ENCODE measurements at places on chromosomes 4 and X.

- DNase-seq = no peak
These were observed 197.9 kb downstream of the PRDM5 start for GRCh38 chr4:120724656-120725055.

DNA sequence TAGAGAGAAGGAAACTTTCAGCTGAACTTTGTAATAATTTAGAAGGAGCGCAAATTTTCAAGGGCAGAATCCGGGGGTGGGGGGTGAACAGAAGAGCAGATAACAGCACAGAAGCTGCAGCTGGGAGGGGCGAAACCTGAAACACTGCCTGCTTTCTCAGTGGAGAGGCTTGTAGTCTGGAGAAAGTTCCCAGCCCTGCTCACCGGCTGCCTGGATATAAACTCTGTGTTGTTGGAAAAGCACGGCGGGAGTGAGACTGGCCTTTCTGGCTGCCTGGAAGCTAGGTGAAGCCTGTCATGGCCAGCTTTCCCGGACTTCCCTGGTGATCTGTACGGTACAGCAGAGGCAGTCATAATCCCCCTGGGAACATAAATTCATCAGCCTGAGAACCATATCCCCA is 1352.1 kb upstream of the DIAPH2 start:
- DNase-seq = no peak

DNA sequence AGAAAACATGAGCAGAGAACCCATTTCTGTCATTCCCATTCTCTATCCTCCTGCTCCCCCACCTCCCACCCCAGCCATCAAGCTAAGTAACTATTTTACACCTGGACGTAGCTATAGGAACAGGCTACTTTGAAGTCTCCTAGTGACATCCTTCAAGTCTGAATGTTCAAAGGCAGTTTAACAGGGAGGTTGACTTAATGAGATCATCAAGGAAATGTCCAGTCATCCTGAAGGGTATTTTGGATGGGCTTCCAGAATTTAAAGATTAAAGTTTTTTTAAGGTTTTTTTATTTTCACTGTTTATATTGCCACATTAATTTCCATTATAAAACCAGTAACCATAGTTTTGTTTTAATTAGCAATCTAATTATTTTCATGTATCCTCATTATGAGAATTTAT is 41.1 kb downstream of the HPF1 start:
- no peak for DNase-seq

DNA sequence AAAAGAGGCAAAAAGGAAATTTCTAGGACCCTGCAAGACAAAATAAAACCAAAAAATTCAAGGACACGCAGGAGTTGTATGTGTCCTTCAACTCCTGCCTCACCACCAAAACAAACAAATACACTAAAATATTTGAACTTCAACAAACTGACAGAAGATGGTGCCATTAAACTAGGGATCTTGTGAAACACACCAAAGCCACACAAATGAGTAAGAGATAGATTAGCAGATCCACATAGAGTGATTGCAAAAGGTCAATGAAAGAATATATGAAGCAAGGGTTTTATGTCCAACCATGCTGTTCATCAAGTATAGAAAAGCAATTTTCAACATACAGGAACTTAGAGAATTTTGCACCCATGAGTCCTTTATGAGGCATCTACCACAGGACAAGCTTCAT is 40.1 kb upstream of the SCML1 start:
- peak; percentile 19 for DNase-seq

DNA sequence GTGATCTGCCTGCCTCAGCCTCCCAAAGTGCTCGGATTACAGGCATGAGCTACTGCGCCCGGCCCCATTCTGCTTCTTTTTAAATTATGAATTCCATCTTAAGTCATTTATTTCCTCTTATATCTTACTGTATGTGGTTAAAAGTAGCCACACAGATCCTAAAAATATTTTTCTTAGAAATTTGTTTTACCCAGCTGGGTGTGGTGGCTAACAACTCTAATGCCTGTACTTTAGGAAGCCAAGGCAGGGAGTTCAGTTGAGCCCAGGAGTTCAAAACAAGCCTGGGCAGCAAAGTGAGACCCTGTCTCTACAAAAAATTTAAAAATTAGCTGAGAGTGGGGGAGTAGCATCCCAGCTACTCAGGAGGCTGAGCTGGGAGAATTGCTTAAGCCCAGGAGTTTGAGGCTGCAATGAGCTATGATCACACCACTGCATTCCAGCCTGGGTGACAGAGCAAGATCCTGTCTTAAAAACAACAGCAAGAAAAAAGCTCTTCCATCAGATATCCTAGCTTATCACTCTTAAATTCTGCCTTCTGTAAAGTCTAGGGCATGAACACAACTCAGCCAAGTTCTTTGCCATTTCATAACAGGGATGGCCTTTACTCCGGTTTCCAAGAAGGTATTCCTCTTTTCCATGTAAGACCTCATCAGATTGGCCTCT is 15.1 kb upstream of the AFF1 start:
- peak; percentile 31 for DNase-seq

- no peak for DNase-seq
These were observed 30.9 kb downstream of the RWDD4 start for GRCh38 chr4:183627979-183628588.

DNA sequence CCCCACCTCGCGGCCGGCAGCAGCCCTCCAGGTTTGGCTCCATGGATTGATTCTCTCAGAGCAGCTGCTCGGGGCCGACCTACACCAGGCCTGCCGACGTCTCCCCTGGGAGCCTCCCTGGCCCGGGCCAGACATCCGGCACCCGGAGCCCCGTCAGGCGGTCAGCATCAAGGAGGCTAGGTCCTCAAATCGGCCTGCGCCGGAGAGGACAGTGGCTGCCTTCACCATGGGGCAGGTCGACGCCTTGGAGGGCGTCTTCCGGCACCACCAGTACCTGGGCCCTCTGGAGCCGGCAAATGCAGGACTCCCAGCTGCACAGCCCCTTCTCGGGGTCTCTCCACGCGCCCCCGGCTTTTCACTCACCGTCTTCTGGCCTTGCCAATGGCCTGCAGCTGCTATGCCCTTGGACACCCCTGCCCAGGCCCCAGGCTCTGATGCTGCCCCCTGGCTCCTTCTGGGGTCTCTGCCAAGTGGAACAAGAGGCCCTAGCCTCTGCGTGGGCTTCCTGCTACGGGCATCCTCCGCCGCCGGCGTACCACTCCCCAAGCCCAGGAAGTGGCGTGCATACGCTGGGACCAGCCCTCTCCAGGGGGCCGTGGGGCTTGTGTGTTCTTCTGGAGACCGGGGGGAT is 341.8 kb downstream of the MAGEB5 start:
- no peak for DNase-seq

- no peak for DNase-seq
These were observed 1049.8 kb upstream of the POU3F4 start for GRCh38 chrX:82458207-82458754.

GRCh38 chr4:1515156-1515555 is 108.9 kb upstream of the NKX1-1 start:
- no peak for DNase-seq

GRCh38 chr4:152278172-152278504 is 257.8 kb downstream of the FBXW7 start:
- DNase-seq = no peak

DNA sequence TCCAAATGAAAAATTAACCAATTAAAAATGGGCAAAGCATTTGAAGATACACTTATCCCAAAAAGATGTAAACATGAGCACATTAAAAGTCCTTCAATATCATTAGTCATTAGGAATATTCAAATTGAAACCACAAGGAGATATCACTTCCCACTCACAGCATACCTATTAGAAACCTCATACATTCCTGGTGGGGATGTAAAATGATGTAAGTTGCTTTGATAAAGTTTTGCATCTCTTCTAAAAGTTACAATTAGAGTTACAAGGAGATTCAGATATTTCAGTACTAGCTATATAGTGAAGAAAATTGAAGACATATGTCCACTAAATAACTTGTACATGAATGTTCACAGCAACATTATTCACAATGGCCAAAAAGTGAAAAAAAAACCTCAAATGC is 1109.3 kb upstream of the LCORL start:
- DNase-seq = peak; percentile 82

DNA sequence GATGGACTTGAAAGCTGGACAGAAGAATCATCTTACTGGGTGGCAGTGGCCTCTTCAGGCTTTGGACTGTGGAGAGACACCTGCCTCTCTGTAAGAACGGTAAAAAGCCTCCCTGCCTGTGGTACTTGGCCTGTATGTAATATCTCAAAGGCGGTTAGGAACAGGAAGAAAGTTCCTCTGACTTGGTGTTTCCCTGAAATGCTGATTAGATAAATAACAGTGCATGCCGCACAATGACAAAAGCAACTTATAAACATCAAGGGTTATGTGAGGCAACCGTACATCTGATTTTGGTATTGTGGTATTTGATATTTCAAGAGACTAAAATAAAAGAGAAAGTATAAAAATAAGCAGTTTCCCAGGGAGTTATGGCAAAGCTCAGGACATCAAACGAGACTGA is 92.4 kb upstream of the SORBS2 start:
- DNase-seq = no peak

GRCh38 chrX:42131856-42132255 is 208.5 kb upstream of the CASK start:
- no peak for DNase-seq

- DNase-seq = peak; percentile 31
These were observed 10.2 kb downstream of the HNRNPH2 start for GRCh38 chrX:101417981-101418841.

DNA sequence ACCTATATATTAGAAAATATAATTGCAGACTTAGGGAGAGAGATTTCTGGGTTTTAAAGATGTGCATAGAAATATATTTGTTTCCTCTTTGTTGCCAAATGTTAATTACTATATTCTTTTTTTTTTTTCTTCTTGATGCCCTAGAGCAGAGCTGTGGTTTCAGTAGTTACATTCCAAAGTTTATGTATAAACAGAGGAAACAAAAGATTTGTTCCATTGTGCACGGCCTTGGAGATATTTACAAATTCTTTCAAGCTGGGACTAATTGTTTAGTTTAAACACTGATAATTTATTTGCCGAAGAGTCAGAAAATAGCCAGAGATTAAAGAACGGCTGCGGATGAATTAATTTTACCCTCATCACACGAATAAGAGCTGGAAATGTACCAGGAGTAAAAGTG is 85.1 kb downstream of the USP46 start:
- peak; percentile 29 for DNase-seq

All from fibroblast of skin of right quadriceps (primary cell).